Renal cortical epithelial cell (primary cell): ENCODE measurements at places on chromosomes 5 and 9.
A peak's percentile ranks its signal among the peaks of the same experiment; 100 is the strongest.

DNA sequence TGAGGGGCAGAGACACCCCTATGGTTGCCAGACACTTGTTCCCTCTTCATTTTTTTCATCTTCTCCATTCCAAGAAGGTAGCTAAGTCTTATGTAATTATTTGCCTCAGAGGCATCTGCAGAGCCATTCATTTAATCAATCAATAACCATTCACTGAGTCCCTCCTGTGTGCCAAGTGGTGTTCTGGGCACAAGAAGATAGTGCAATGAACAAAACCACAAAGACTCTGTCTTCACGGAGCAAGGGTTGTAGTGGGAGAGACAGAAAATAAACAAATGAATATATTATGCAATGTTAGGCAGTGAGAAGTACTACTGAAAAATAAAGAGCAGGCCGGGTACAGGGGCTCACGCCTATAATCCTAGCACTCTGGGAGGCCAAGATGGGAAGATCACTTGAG lies 41.4 kb upstream of the CTNNA1 start:
- peak; percentile 60 for DNase-seq

GRCh38 chr5:128303593-128303992 lies 220.0 kb downstream of the SLC12A2 start:
- DNase-seq, result no peak

DNA sequence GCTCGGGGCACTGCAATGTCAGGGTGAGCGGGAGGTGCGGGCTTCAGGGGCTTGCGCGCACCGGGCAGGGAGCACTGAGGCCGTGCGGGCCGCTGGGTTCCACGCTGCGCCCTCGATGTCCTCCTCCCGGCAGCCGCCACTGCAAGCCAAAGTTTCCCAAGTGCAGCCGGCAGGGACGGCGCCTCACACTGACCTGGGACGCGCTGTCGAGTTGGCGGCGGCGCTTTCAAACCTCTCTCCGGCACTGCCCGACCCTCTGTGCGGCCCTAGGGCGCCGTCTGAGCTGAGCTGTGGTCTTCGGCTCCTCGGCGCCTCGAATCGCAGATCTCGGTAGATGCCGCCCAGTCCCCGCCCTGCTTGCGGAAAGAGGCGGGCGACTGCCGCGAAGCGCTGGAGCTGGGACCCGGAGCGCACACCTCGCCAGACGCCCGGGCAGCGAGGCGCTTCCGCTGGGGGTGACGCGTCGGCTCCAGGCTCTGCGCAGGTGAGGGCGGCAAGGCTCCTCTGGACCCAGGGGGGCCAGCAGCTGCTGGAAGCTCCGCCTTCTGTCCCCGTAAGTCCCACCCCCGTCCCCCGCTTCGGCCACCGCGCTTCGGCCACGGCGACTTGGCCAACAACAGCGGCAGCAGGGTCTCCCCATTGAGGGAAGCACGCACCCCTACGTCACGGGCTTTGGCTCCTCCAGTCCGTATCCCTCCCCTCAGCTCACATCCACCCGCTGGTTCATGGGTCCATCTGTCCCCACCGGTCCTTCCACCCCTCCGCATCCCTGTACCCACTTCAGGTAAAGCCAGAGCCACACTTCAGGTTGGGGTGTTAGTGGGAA lies at the start of gene ANKRD34B:
ANKRD34B (minus strand) TSS at position 320 of the 826 bp plus-strand sequence. CDS start 10,261 bp downstream, outside the sequence.
- DNase-seq, result no peak

DNA sequence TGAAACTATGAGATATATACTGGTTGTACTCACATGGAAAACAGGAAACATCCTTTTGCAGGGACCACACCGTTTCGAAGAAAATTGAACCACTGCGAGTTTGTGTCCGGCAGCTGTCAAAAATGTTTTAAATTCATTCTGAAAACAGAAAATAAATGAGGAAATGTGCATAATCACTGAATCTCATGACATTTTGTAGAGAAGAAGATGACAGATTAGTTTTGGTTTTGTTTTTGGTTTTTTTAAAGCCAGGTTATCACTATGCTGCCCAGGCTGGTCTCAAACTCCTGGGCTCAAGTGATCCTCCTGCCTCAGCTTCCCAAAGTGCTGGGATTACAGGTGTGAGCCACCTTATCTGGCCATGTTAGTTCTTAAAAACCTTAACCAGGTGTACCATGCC lies 3.5 kb downstream of the TXNDC8 start:
- DNase-seq, result no peak

DNA sequence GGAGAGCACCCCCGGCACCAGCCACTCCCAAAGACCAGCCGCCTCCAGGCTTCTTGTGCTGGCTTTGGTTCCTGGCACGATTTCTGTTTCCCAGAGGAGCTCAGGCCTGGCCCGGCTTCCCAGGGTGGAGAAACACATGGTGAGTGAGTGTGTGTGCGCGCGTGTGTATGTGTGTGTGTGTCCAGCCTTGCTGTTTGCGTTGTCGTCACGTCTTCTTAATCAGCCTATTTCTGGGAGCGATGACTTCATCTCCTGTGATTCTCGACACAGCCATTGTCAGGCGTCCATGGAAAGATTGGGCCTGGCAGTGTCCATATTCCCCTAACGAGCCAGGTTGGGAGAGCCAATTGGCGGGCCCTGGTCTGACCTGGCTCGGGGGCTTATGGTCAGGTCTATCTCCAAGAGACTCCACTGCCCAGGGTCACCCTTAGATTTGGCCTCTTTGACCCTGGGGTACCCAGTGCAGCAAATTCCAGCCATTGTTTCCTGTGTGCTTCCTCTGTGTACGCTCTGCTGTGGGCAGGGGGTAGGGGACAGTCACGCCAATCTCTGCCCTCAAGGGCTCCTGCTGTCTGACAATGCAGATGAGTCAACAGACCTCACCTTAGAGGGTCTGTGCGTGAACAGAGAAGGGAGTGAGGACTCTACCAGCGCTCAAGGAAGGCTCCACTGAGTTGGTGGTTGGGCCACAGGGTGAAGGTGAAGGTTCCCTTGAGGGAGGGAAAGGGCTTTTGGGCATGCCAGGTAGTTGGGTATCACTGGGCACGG lies 73.8 kb downstream of the DAB2IP start:
- peak; percentile 45 for DNase-seq

- DNase-seq, result no peak
These were observed 8.4 kb upstream of the GOLPH3 start for GRCh38 chr5:32182463-32183063.

DNA sequence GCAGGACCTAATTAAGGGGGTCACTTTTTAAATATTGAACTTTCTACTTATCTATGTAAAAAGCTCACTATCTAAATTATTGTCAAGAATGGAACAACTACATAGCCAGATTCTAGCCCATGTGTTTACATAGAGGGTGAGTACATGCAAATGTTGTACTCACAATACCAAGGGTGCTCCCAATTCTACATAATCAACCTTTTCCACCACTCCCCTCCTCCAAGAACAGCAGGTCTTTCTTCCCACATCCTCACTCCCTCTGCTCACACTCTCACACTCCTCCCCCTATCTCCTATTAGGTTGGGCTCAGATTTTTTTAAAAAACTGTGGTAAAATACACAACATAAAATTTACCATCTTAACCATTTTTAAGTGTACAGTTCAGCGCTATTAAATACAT lies 325.4 kb downstream of the ARL15 start:
- DNase-seq, result no peak

DNA sequence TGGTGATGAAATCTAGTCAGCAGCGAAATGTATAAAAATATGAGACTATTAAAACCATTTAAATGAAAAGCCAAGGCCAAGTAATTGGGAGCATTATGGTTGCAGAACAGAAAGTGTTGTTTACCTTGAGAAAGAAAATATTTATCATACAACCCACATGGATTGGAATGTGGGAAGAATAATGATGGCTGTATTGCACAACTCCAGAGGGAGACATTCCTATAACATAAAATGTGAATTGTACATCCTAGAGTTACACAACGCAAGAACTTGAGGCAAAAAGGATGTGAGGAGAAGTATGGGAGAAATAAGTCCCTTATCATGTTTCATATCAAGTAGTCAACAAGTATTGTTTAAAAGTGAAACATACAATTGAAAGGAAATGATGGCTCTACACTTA lies 1014.0 kb upstream of the SEMA6A start:
- DNase-seq, result no peak

GRCh38 chr5:157924931-157925729 lies 66.2 kb upstream of the CLINT1 start:
- DNase-seq, result peak; percentile 71

DNA sequence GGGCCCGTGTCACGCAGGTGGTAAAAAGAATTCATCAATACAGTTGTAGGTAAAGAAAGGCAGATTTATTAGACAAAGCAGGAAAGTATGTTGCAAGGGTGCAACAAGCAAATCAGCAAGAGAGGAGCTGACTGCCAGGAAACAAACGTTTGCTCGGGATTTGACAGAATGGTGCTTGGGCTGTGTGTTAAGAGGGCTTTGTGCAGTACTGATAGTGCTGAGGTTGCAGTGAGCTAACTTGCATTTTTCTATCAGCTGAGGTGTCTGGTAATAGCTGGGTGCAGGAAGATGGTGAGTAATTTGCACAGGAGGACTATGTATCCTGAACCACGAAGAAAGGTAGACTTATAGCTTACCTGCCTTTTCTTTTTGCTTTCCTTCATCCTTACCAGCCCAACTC lies 3.9 kb upstream of the RARS1 start:
- DNase-seq, result no peak

GRCh38 chr5:113435575-113435974 lies 786 bp upstream of the TSSK1B start:
- no peak for DNase-seq

DNA sequence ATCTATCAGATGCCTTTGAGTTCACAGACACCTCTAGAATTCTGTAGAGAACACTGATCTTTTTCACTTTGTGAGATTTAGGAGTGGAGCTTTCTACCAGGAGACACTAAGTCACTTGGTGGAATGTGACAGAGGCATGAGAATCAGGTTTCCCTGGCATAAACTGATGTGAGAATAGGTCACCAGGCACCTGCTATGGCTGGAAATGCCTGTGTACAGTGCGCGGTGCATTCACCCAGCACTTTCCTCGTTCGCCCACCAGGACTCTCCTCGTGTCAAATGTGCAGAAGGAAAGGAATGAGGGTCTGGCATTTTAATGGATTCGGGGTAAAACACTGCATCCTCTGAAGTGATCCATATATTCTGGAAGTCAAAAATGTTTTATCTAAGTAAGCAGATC lies 281.8 kb upstream of the TUT7 start:
- DNase-seq, result no peak

DNA sequence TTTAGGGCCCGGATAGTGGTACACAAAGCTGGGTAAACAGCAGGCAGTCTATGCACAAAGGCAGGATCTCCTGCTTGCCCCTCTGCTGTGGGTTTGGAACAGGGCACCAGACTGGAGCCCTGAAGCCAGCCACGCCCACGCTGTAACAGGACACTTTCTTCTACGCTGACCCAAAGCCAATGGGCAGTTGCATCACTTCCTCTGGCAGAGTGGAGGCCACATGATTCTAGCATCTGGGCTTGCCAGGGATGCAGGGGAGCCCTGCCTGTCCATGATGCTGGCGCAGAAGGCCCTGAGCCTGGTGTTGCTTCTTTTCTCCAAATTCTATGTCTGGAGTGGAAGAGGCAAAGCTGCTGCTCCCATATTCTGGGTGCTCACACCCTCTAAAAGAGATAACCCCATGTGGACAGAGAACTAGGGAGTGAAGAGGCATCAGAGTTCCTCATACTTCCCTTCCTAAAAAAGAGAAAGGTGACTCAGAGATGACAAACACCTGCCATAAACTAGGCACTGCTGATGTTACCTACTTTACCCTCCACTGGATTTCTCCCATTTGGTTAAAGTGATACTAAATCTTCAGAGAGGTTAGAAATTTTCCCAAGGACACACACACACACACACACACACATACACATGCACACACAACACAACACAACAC lies 260.3 kb upstream of the KLF4 start:
- DNase-seq, result peak; percentile 82

- no peak for DNase-seq
These were observed 5.7 kb downstream of the EGR1 start for GRCh38 chr5:138471052-138471361.

GRCh38 chr9:124468061-124468740 lies 17.9 kb downstream of the ADGRD2 start:
- DNase-seq, result no peak

GRCh38 chr9:26261503-26262330 lies 583.5 kb upstream of the TUSC1 start:
- peak; percentile 84 for DNase-seq

GRCh38 chr5:72065751-72066255 lies 41.5 kb upstream of the MAP1B start:
- no peak for DNase-seq

DNA sequence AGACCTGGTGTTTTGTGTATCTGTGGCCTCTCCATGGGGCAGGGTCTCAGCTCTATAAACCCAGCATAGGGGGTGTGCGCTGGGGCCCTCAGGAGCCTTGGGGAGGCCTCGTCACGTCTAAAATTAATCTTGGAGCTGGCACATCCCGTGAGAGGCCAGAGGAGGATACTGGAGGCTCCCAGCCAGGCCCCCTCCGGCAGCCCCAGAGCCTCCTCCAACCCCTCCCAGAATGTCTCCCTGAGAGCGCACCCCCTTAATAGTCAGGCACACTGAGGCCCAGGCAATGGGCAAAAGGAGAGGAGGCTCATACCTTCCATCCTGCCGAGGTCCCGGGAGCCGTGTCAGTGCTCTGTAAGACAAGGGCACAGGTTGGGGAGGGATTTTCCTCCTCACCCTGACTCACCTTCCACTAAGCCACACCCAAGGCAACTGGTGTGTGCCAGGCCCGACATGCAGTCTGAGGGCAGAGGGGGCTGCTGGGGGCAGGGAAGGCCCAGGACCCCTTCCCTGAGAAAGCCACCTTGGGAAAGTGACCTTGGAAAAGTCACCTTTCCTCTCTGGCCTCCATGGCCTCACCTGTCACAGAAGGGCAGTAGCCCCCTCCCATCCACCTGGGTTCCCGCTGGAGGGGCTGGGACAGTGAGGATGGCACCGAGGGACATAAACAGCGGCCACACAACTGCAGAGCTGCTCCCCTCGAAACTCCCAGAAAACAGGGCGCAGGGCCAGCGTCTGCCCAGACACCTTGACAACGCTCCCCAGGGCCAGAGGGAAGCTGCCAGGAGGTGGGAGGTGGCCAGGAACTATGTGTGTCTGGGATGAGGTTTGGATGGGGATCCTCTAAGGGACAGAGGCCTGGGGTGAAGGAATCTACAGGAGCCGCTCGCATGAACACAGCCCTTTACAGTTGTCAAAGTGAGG lies 2.9 kb downstream of the AK1 start:
- peak; percentile 31 for DNase-seq

DNA sequence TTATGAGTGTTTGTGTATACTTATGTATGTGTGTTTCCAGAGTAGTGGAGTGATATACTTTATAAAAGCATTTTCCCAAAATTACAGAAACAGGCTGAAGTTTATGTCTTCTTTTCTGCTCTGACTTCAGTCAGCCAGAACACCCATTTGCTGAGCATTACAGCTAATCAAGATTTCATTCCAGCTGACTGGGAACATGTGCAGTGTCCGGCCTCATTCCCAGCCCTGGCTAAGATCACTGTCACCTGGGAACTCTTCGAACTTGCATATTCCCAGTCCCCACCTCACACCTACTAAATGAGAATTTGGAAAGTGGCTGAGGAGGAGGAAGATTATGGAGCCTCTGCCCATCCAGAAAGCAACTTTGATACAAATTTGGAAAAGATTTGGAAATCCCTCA lies 90.8 kb upstream of the PRRC1 start:
- DNase-seq, result no peak

DNA sequence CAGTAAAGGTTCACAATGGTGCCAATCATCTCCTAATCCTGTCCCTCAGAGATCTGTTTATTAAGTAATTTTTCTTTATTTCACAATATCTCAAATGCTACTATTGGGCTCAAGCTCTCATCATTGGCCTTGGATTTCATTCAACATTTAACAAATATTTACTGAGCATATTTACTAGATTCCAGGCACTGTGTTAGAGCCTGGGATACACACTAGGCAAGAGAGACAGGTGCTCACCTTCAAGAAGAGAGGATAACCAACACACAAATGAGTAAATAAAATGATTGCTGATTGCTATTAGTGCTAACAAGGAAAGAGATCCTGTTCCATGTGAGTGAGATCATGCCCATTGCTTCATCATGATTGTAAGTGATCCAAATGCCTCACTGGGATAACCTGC lies 27.4 kb downstream of the PPP2R2B start:
- no peak for DNase-seq
